ENCODE measurements at places on chromosomes 12 and 14. TPM values are rescaled to one million over a fixed set of nuclear protein-coding genes. Genes with fewer than 3 reads are reported as not detected.

The KHNYN gene
- 13.0 TPM for total RNA-seq

The KRT79 gene
- not detected for total RNA-seq

The MYBPC1 gene
- 2.2 TPM for total RNA-seq

The PMCH gene
- not detected for total RNA-seq

The MYF6 gene
- total RNA-seq = 0.74 TPM

The CCDC177 gene
- 4.2 TPM for total RNA-seq

The MYF5 gene
- not detected for total RNA-seq

The PTPRR gene
- 12.8 TPM for total RNA-seq

The KRT72 gene
- total RNA-seq = not detected

The CCDC60 gene
- not detected for total RNA-seq
